ENCODE measurements at places on chromosomes 2 and 18.

GRCh38 chr2:136213836-136214235 is 95.9 kb upstream of the CXCR4 start:
- no peak for DNase-seq

GRCh38 chr2:42105330-42106256 is 57.8 kb downstream of the PKDCC start:
- DNase-seq: peak; percentile 91

DNA sequence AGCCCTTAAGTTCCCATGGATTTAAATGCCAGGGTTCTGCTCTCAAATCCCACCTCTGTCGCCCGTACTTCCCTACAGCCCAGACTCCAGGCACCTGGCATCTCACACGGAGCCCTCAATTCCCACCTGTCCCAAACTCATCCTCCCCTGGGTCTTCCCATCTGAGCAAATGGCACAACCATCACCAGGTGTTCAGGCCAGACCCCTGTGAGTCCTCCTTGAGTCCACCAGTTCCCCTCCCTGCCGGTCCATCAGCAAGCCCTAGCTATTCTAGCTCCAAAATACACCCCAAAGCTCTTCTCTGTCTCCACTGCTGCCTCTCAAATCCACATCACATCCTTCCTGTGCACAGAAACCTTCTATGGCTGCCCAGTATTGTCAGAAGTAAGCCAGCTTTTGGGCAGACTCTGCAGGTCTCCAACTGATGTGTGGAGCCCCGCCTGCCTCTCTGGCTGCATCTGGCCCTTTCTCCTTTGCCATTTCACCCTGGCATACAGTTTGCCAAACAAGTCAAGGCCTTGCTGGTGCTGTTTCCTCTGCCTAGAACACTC is 67.7 kb downstream of the DNMT3A start:
- DNase-seq: no peak

GRCh38 chr2:167342769-167343168 is 454.5 kb downstream of the XIRP2 start:
- no peak for DNase-seq

DNA sequence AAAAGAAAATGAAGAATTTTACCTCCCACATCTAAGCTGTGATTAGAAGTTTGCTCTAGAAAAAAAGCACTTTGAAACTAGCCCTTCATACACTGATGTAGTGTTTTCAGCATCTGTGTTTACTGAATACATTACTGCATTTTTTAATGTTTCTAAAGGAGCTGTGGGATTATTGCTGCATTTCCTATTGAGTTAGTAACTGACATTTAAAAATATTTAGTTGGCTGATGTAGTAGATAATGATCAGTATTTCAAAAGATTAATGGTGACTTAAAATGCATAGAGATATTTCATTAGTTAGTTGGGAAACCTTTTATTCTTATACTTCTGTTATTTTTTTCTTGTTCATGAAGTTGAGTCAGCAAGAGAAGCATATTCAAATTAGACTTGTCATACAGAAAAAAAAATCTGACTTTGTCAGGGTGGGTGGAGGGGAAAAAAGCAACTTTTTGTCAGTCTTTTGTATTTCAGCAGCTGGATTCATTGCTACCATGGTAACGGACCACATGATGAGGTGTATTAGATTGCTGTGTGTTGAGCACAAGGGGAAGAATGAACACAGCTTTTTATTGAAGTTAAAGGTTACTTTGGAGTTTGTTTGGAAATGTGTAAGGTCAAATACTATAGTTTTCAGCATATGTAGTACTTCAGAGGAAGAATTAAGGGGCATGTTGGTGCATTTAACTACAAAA is at the start of gene DTNA:
Gene DTNA, plus strand, starts transcription at position 549 of the 692 bp plus-strand sequence. CDS start 45,679 bp downstream, outside the sequence.
- DNase-seq: no peak

GRCh38 chr2:43426305-43427031 is 169.4 kb downstream of the THADA start:
- DNase-seq: peak; percentile 83

GRCh38 chr2:196431957-196432356 is 207.6 kb upstream of the CCDC150 start:
- DNase-seq: no peak

DNA sequence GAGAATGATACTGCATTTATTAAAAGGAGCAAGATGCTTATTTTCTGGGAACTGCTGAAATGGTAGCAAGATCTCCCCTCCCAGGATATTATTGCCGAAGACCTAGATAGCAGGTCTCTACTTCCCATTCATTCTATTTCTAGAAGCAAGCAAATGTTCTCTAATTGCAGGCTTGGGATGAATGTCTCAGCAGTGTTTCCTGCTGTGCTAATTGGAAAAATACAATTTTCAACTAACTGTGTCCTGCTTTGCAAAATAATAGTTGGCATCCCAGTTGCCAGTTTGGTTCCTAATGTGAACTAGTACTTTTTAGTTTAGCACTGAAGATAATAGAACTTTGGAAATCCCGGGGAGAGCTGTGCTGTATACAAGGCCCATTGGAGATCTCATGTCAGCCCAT is 26.1 kb downstream of the SLC20A1 start:
- no peak for DNase-seq

DNA sequence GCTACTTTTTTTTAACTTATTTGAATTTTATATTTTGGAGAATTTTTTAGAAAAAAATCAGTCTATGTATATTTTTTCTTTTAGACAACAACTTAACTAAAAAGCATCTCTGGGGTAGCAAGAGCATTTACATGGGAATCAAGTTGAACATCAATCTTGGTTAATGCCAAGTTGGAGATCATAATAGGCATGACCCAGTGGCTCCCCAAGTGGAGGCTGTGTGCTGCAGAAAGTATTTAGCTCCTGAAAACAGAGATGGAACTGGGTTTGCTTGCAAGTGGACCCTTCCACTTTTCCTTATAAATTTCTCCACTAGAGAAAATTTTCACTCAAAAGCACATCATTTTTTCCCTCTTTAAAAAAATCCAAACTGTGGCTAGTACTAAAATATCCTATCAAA is 23.9 kb upstream of the CAVIN2 start:
- DNase-seq: no peak

- DNase-seq: no peak
Measured at GRCh38 chr2:5697562-5697961, 5.4 kb downstream of the SOX11 start.

- no peak for DNase-seq
Measured at GRCh38 chr2:159695795-159696448, 16.4 kb upstream of the MARCHF7 start.

DNA sequence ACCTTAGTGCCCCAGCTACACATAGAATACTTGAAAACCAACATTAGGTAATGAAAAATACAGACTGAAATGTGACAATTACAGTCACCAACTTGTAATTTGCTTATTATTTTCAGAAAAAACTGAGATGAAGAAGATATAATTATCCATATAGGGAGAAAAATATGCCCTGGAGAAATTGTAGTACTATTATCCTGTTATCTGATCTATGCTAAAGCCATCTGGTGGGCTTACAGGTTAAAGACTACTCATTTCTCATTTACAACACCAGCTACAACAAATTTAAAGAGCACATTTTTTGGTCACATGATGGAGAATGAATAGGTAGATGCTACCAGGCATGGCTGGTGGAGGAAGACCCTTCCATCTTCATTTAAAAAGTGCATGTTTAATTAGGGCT is 79.6 kb upstream of the NYAP2 start:
- no peak for DNase-seq

DNA sequence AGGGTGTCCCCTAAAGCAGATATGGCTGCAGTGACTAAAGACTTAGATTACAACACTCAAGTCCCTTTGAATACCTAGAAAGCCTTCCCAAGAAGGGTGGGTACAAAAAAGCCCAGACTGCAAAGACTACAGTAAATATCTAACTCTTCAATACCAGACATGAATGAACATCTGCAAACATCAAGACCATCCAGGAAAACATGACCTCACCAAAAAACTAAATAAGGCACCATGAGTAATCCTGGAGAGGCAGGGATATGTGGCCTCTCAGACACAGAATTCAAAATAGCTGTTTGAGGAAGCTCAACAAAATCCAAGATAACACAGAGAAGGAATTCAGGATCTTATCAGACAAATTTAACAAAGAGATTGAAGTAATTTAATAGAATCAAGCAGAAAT is 138.2 kb upstream of the OTOS start:
- no peak for DNase-seq

GRCh38 chr2:11967946-11968465 is 221.6 kb downstream of the LPIN1 start:
- DNase-seq: no peak

Data from CD4-positive, alpha-beta T cell treated with Interleukin-2 at 100 ng/mL for 4 hours (primary cell).